ENCODE measurements at places on chromosomes 13 and 19. TPM values are rescaled to one million over a fixed set of nuclear protein-coding genes. Genes with fewer than 3 reads are reported as not detected.

The CYP2F1 gene
- not detected for total RNA-seq

The CRLF1 gene
- total RNA-seq = not detected

The PLVAP gene
- total RNA-seq = not detected

The ZNF829 gene
- total RNA-seq = 8.4 TPM

The HCST gene
- total RNA-seq = 186 TPM

The YJEFN3 gene
- 11.9 TPM for total RNA-seq

The ZNF776 gene
- total RNA-seq = 27.9 TPM

The ZNF723 gene
- total RNA-seq = not detected

The LPAR2 gene
- total RNA-seq = 73.6 TPM

The SF3A2 gene
- 171 TPM for total RNA-seq

The ICAM5 gene
- total RNA-seq = 0.83 TPM

The SHANK1 gene
- not detected for total RNA-seq

The PROZ gene
- not detected for total RNA-seq

The CPB2 gene
- not detected for total RNA-seq

The ALG11 gene
- 30.0 TPM for total RNA-seq

The DNAAF3 gene
- total RNA-seq = not detected

The MPND gene
- 26.2 TPM for total RNA-seq

The S1PR4 gene
- total RNA-seq = 133 TPM

The N4BP2L1 gene
- 53.0 TPM for total RNA-seq

The SYT3 gene
- 0.17 TPM for total RNA-seq

The SPTBN4 gene
- 0.40 TPM for total RNA-seq

The MAN2B1 gene
- total RNA-seq = 108 TPM

The FBN3 gene
- total RNA-seq = 0.50 TPM

The ZNF443 gene
- 6.9 TPM for total RNA-seq

The METTL21C gene
- not detected for total RNA-seq

The ATP1A3 gene
- 4.5 TPM for total RNA-seq

The PRTN3 gene
- total RNA-seq = not detected

The C19orf85 gene
- total RNA-seq = not detected

The TMEM86B gene
- total RNA-seq = 19.4 TPM

The MADCAM1 gene
- total RNA-seq = 0.44 TPM

The MBD3L3 gene
- not detected for total RNA-seq

The KLK3 gene
- not detected for total RNA-seq

The COL4A1 gene
- not detected for total RNA-seq

The ZNF808 gene
- total RNA-seq = 53.5 TPM

The HS6ST3 gene
- not detected for total RNA-seq

The KANK3 gene
- 4.8 TPM for total RNA-seq

The CDK8 gene
- total RNA-seq = 13.7 TPM

The DCLK1 gene
- total RNA-seq = not detected

The FBXL12 gene
- total RNA-seq = 37.0 TPM

The TLE2 gene
- total RNA-seq = 3.9 TPM

The SLC10A2 gene
- not detected for total RNA-seq

The TRIM13 gene
- 19.7 TPM for total RNA-seq

The UBE2L5 gene
- not detected for total RNA-seq

The PLIN4 gene
- 0.11 TPM for total RNA-seq

The TMPRSS9 gene
- 0.22 TPM for total RNA-seq

The CCL25 gene
- total RNA-seq = 15.9 TPM

The IRGC gene
- total RNA-seq = not detected

The FFAR1 gene
- not detected for total RNA-seq

The ACP7 gene
- total RNA-seq = not detected

The IL4I1 gene
- total RNA-seq = 1.7 TPM

The LGI4 gene
- total RNA-seq = 0.44 TPM
